ENCODE measurements at places on chromosomes 1 and 21.

- no peak overlapping the region for H3K4me3 ChIP-seq
- H3K4me1 ChIP-seq, result peaks cover 57% of the 10 kb centered on the region
- H3K27me3 ChIP-seq, result no peaks in the 10 kb centered on the region
- no peaks in the 10 kb centered on the region for H3K36me3 ChIP-seq
- no peak for DNase-seq
- H3K27ac ChIP-seq, result no peak overlapping the region
Measured at GRCh38 chr1:2259668-2260402, 31.7 kb downstream of the SKI start.

DNA sequence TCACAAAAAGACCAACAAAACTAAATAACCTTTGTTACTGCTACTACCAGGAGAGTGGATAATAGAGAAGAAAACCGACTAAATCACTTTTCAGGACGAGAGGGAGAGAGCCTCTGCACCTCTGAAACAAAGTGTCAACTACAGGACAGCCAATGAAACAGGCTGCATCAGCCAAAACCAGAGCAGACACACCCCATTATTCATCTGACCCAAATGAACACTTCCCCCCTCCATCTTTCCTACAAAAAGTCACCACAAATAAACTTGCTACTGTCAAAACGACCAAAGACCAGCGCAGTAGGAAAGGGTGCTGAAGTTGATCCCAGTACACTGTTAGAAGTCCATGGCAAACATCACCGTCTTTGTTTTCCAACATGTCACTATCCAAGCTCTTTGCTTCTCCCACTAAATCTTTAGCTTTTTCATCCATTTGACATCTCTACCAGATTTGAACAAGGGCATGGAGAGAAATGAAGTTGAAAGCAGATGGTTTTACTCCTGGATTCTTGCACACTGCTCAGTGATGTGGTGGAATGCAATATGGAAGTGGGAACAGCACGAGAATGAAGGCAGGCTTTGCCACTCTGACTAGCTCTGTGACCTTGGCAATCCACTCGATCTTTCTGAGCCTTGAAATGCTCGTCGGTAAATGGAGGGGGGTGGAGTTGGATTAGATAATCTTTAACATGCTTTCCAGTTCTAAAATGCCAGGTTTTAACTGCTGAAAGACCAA lies 20.5 kb downstream of the DSTYK start:
- peaks cover 6% of the 10 kb centered on the region for H3K4me1 ChIP-seq
- H3K4me3 ChIP-seq, result no peak overlapping the region
- H3K27me3 ChIP-seq, result no peaks in the 10 kb centered on the region
- H3K27ac ChIP-seq, result no peak overlapping the region
- H3K36me3 ChIP-seq, result peaks cover 8% of the 10 kb centered on the region

DNA sequence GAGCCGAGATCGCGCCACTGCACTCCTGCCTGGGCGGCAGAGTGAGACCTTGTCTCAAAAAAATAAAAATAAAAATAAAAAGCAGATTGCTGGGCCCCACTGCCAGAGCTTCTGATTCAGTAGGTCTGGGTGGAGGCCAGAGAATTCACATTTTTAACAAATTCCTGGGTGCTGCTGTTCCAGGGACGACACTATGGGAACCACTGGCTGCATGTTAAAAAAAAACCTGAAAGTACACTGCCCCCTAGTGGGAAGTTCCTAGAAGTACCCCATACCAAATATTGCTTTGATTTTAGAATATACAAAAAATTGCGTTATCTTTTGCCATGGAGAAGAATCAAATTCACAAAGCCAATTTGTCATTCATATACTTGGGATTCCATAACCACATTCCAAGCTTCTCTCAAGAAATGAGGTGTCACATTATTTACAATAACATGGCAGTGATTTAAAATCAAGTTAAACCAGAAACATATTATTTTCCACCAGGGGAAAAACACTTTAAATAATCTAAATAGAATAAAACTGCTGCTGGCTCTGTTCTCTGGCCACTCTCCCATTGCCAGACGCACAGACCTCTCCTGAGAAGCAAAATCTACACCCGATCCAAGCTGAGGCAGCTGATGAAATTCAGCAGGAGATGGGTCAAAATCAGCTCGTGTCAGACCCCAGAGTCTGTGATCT lies 27.4 kb downstream of the SYF2 start:
- no peak overlapping the region for H3K4me3 ChIP-seq
- no peak overlapping the region for H3K27ac ChIP-seq
- no peaks in the 10 kb centered on the region for H3K36me3 ChIP-seq
- H3K4me1 ChIP-seq, result no peaks in the 10 kb centered on the region
- no peak for DNase-seq

DNA sequence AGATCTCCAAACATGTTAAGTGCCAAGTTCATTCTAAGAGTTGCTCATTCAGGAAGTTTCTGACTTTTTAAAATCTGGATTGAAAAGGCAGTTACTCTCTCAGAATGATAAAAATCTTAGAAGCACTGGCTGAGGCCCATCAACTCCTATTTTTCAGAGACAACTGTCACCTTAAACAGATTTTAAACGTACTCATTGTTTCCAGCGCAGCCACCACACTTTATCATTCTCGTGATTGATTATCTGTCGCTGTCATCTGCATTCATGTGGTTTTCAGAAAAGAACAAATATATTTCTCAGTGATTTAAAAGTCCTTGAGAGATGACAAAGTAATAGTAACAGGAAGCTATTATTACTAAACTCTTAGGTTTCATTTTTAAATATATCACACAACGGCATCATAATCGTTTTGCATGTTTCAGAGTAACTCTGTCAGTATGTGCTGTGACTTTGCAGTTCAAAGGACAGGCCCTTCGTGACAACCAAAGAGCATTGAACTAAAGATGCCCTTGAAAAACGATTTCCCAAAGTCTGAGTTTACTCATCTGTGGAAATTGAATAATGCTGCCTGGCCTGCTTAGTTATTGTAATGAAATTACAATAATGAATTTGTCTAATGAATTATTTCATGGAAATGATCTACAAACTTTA lies 14.9 kb upstream of the KCNK1 start:
- H3K27ac ChIP-seq, result no peak overlapping the region
- no peaks in the 10 kb centered on the region for H3K4me1 ChIP-seq
- H3K36me3 ChIP-seq, result no peaks in the 10 kb centered on the region

DNA sequence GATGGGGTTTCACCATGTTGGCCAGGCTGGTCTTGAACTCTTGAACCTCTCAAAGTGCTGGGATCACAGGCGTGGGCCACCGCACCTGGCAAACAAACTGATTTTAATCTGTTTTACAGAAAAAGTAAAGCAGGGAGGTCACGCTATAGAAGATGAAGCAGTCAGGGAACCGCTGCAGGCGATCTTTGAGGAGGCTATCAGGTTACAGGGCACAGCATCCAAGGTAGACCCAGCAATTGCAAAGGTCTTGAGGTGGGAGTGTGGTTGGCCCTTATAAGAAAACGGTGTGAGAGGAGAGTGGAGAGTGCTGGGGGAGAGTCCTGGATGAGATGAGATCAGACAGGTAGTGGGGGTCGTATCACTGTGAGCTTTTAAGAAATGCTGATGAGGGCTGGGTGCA lies 2.6 kb upstream of the TMCO4 start:
- H3K27me3 ChIP-seq, result no peaks in the 10 kb centered on the region
- peaks cover 20% of the 10 kb centered on the region for H3K4me1 ChIP-seq
- no peaks in the 10 kb centered on the region for H3K36me3 ChIP-seq
- DNase-seq, result no peak
- no peak overlapping the region for H3K27ac ChIP-seq

GRCh38 chr1:58060559-58061170 lies 485.9 kb downstream of the OMA1 start:
- no peak for DNase-seq
- H3K27ac ChIP-seq, result no peak overlapping the region
- no peaks in the 10 kb centered on the region for H3K36me3 ChIP-seq

GRCh38 chr1:219144658-219145315 lies 28.9 kb upstream of the LYPLAL1 start:
- no peak overlapping the region for H3K27ac ChIP-seq
- H3K4me1 ChIP-seq, result no peaks in the 10 kb centered on the region

- H3K36me3 ChIP-seq, result no peaks in the 10 kb centered on the region
- no peak for DNase-seq
- no peak overlapping the region for H3K27ac ChIP-seq
- no peaks in the 10 kb centered on the region for H3K27me3 ChIP-seq
- H3K4me3 ChIP-seq, result no peak overlapping the region
Measured at GRCh38 chr21:18987520-18988026, 584.0 kb upstream of the TMPRSS15 start.

GRCh38 chr1:1535201-1536018 lies 5.0 kb downstream of the TMEM240 start:
- DNase-seq, result no peak
- no peak overlapping the region for H3K27ac ChIP-seq
- H3K4me3 ChIP-seq, result no peak overlapping the region
- no peaks in the 10 kb centered on the region for H3K27me3 ChIP-seq

GRCh38 chr1:206566999-206567398 lies 45.3 kb downstream of the EIF2D start:
- DNase-seq, result no peak
- peaks cover 99% of the 10 kb centered on the region for H3K4me1 ChIP-seq
- no peak overlapping the region for H3K27ac ChIP-seq
- no peaks in the 10 kb centered on the region for H3K27me3 ChIP-seq
- H3K36me3 ChIP-seq, result peaks cover 39% of the 10 kb centered on the region

GRCh38 chr1:214957330-214958137 lies 125.0 kb upstream of the KCNK2 start:
- H3K4me3 ChIP-seq, result no peak overlapping the region
- H3K27me3 ChIP-seq, result no peaks in the 10 kb centered on the region
- no peaks in the 10 kb centered on the region for H3K4me1 ChIP-seq
- H3K27ac ChIP-seq, result no peak overlapping the region

DNA sequence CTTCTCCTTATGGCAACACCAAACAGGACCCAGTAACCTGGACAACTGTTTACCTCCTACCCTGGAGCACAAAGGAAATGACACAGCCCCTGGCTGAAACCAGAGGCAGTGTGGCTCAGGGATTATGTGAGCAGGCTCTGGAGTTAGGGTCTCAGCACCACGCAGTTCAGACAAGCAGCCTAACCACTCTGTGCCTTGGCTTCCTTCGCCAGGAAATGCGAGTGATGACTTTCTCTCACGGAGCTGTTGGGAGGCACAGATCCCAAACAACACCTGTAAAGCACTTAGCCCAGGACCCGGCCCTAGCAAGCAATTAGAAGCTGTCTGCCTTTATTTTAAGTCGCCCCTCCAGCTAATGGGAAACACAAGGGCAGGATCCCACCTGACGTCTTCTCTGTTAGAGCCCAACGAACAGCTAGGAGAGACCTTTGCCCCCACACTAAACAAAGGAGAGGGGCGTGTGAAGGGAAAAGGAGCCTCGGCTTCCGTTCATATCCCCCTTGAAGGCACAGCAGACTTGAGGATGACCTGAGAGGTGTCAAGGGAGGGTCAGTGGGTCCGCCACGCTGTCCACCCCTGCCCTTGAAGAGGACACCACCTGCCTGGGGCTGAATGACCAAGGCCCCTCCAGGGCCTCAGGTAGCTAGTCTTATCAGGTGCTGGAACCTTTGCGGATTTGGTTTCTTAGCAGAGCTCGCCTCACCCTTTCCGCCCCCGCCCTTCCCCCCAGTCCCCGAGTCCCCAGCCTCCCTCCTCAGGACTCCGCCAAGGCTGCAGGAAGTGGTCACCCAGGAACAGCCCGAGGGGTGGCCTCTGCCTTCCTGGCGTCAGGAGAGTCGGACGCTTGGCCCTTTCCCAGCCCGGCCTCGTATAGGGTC lies 860 bp downstream of the TMEM63A start:
- H3K27ac ChIP-seq, result peak overlapping the region; percentile 95
- peak overlapping the region; percentile 92 for H3K4me3 ChIP-seq
- H3K36me3 ChIP-seq, result peaks cover 22% of the 10 kb centered on the region

- H3K36me3 ChIP-seq, result no peaks in the 10 kb centered on the region
- H3K27me3 ChIP-seq, result no peaks in the 10 kb centered on the region
- peak overlapping the region; percentile 85 for H3K27ac ChIP-seq
Measured at GRCh38 chr1:149844101-149844500, 55.3 kb upstream of the BOLA1 start.

DNA sequence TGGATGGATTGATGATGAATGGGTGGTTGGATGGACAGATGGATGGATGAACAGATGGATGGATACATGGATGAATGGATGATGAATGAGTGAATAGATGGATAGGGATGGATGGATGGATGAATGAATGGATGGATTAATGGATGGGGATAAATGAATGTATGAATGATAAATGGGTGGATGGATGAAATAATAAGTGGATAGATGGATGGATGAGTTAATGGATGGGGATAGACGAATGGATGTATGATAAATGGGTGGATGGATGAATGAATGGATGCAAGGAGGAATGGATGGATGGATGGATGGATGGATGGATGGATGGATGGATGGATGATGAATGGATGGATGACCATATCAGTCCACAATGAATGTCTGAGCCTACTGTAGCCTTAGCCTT lies 381.9 kb downstream of the SETD4 start:
- H3K27ac ChIP-seq, result no peak overlapping the region
- H3K4me1 ChIP-seq, result no peaks in the 10 kb centered on the region
- no peaks in the 10 kb centered on the region for H3K36me3 ChIP-seq
- H3K27me3 ChIP-seq, result no peaks in the 10 kb centered on the region
- no peak overlapping the region for H3K4me3 ChIP-seq
- DNase-seq, result no peak

- no peaks in the 10 kb centered on the region for H3K36me3 ChIP-seq
- H3K27me3 ChIP-seq, result no peaks in the 10 kb centered on the region
- no peak overlapping the region for H3K27ac ChIP-seq
- no peak for DNase-seq
- no peak overlapping the region for H3K4me3 ChIP-seq
Measured at GRCh38 chr1:199512037-199512710, 515.3 kb upstream of the NR5A2 start.

All from CD8-positive, alpha-beta memory T cell (primary cell).